ENCODE measurements at places on chromosomes 6 and 20.

- peak; percentile 83 for DNase-seq
Measured at GRCh38 chr6:27608916-27609883, 136.3 kb upstream of the ZNF184 start.

DNA sequence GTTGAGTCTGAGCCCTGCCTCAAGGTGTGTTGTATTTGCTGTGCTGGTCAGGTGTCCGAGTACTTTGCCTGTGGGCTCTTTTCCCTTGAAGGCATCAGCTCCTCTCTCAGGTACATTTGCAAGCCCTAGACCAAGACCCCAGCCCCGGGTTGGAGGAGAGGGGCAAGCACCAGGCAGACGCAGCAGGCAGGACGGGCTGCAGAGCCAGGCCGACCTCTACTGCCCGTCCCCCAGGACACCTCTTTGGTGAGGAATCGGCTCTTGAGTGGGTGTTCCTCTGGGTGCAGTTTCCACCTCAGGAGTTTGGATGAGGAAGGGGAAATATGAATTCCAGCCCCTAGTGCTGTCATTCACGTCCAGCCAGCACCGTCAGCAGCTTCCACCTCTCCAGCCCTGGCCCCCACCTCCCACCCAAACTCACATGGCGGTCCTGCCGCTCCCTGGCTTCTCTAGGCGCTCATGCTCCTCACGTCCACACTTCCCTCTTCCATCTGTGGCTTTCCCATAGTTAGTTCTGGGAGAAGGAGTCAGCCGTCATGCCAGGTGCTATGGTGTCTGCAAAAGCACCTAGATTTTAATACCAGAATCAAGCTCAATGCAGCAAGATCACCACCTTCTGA is 183.9 kb downstream of the DLL1 start:
- DNase-seq: no peak

GRCh38 chr20:64133951-64134407 is 26.6 kb upstream of the NPBWR2 start:
- DNase-seq: peak; percentile 55

DNA sequence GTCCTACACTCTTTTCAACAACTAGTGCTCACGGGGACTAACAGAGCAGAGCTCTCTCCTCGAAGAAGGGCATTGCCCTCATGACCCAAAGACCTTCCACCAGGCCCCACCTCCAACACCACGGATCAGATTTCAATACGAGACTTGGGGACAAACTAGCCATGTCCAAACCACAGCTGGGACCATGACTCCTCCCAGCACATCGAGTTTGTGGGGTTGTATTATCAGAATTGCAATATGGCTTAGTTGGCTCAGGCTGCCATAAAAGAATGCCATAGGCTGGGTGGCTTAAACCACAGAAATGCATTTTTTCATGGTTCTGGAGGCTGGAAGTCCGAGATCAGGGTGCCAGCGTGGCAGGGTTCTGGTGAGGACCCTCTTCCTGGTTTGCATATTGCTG is 189.7 kb upstream of the PMEPA1 start:
- no peak for DNase-seq

DNA sequence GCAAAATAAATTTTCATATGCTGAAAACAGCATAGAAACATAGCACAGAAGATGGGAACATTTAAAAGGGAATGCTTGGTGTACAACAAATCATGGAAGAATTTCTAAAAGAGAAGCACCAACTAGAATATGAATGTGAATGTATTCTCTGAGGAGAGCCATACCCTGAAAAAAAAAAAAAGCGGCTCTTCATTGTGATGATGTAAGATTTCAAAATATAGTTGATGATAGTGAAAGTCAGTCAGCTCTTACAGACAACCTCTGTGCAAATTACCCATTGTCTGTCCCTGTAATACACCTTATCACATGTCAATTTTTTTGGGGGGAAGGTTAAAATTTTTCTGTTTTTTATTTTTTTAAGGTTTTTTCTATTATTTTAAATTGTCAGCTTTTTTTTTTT is 58.6 kb upstream of the PTCHD4 start:
- no peak for DNase-seq

- peak; percentile 94 for DNase-seq
Measured at GRCh38 chr6:155314773-155315515, 660 bp upstream of the TFB1M start.

GRCh38 chr6:41430875-41431274 is 95.5 kb downstream of the NCR2 start:
- peak; percentile 85 for DNase-seq

DNA sequence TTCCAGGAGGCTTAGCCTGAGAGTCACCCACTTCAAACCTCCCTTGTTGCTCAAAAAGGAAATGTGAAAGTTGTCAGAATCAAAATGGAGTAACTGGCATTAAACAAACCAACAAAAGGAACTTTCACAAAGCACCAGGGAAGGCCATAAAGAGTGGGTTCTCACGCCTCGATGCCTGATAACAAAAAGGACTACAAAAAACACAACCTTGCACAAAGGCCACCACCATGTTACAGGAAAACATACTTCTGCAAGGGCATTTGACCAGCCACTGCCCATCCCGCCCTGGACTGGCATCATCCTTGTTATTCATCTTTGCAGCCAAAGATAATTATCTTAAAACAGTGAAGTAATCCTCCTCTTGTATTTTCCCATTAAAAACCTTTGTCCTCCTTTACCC is 34.8 kb downstream of the RNASET2 start:
- DNase-seq: no peak

GRCh38 chr6:80541181-80541580 is 434.7 kb downstream of the BCKDHB start:
- no peak for DNase-seq

- no peak for DNase-seq
Measured at GRCh38 chr6:121828146-121828886, 392.9 kb downstream of the GJA1 start.

DNA sequence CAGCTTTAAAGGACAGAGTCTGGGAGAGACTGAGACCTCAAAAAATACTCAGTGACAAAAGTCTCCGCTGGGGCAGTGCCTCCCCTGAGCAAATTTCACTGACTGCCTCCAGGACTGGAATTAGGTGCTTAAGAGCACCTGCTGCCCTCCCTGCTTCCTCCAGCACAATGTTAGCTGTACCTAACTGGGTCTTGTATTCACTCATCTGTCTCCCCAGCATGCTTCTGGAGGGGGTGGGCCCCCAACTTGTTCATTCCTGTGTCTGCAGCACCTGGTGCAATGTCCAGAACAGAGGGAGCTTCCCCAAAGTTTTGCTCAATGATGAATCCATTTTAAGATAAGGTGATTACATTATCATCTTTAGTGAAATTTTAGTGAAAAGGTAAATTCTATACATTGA is 650.7 kb downstream of the KIF16B start:
- DNase-seq: no peak

DNA sequence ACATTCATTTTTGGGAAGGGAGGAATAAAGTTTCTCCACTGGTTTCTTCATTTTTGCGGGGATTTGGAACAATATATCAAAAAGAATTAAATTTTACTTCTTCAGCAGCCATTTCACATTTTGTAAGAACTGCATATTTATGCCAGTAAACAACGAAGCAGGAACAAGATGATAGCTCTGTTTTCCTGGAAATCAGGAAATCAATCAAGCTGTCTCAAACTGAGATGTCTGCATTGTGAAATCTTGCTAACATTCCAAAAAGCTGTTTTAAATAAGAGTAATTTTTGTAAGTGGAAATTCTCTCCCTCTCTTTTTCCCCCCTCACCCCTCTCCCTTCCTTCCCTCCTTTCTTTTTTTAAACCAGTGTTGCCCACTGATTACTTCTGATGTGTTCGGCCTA is 20.0 kb downstream of the MAPK13 start:
- no peak for DNase-seq

- no peak for DNase-seq
Measured at GRCh38 chr6:84462698-84463097, 235.3 kb upstream of the CEP162 start.

- no peak for DNase-seq
Measured at GRCh38 chr20:55172310-55173002, 697.1 kb downstream of the DOK5 start.

- no peak for DNase-seq
Measured at GRCh38 chr6:44533421-44533820, 145.9 kb downstream of the CDC5L start.

DNA sequence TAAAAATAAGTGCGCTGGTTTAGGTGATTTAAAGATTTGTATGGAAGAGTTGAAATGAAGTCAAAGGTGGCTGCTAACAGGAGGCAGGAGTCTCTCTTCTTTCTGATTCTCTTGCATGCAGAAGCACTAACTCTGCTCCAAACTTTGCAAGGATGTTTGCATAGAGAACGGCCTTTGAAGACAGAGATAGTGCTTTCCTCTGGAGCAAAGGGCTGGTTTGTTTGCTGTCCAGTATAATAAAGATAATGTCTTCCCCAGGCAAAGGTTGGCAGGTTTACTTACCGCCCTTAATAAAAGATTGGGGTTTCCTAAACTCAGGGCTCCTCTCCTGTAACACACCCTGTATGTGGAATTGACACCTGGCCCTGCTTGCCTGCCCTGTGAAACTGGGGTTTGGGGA is 210.6 kb upstream of the RREB1 start:
- DNase-seq: no peak

DNA sequence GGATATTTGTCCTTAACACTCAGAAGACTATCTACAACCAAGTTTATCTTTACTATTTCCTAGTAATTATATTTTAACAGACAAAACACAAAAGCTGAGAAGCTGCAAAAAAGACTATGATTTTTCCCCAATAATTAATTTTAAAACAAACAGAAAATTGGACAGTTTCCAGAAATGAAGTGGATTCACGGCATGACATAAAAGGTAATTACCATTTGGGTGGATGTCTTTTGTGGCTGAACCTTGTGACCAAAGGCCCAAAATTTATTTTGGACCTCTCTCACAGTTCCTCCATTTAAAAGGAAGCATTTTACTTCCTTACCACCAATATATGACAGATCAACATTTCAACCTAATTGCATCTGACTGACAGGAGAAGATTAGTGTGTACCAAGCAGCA is 90.2 kb downstream of the GMDS start:
- DNase-seq: no peak

Measured in NB4 (cell line).